ENCODE measurements at places on chromosomes 4 and X.

DNA sequence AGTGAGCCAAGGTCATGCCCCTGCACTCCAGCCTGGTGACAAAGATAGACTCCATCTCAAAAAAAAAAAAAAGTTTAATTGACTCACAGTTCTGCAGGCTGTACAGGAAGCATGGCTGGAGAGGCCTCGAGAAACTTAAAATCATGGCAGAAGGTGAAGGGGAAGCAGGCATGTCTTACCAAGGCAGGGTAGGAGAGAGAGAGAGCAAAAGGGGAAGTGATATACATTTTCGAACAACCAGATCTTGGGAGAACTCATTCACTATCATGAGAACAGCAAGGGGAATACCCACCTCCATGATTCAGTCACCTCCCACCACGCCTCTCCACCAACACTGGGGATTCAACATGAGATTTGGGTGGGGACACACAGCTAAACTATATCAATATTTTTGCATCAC lies 315.2 kb upstream of the HTR2C start:
- DNase-seq: no peak

DNA sequence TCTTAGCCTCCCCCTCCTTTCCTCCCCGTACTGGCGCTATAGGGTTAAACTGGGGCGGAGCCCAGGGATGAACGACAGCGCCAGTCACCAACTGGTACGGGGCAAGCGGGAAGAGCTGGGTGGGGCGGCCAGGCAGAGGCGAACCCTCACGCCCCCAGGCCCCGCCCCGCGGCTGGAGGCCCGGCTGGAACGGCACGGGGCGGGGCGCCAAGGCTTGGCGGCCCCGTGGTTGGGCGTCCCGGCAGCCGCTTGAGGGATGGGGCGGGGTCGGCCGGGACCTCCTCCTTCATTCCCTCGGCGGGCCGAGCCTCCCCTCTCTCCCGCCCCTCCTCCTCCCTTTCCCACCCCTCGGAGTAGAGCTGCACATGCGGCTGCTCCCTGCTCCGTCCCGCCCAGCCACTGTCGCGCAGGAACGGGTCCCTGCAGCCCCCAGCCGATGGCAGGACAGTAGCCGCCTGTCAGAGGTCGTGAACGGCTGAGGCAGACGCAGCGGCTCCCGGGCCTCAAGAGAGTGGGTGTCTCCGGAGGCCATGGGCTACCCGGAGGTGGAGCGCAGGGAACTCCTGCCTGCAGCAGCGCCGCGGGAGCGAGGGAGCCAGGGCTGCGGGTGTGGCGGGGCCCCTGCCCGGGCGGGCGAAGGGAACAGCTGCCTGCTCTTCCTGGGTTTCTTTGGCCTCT lies at the start of gene EDA:
TSS of gene EDA (plus strand) at position 335 of the 678 bp plus-strand sequence.
- peak; percentile 93 for DNase-seq

DNA sequence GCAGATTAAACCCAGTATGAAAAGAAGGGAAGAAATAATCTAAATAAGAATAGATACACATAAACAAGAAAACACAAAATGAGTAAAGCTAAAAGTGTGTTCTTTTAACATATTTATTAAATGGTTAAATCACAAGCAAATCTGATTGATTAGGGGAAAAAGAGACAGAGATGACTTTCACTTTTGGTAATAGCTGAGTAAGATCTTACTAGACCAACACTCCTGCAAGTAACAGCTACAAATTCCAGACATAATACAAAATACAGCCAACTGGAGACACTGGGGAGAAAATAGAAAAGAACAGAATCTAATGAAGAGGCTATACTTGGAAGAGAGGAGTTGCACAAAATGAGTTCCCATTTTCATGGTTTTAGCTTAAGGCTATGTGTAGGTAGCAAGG lies 33.5 kb downstream of the OR13H1 start:
- DNase-seq: no peak

DNA sequence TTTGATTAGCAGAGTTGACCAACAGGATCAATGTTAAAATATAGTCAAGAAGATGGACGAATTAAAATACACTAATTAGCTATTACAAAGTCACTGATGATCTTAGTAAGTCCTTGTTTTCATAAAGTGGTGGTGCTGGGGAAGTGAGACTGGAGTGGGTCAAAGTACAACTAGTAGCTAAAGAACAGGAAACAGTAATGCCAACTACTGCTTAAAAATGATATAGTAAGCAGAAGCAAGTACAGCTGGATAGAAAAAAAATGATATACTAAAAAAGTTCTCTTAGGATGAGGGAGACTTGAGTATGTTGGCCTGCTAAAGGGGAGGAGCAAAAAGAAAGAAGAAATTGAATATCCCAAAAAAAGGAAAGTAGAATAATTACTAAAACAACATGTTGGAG lies 580.8 kb upstream of the FTHL17 start:
- DNase-seq: no peak

DNA sequence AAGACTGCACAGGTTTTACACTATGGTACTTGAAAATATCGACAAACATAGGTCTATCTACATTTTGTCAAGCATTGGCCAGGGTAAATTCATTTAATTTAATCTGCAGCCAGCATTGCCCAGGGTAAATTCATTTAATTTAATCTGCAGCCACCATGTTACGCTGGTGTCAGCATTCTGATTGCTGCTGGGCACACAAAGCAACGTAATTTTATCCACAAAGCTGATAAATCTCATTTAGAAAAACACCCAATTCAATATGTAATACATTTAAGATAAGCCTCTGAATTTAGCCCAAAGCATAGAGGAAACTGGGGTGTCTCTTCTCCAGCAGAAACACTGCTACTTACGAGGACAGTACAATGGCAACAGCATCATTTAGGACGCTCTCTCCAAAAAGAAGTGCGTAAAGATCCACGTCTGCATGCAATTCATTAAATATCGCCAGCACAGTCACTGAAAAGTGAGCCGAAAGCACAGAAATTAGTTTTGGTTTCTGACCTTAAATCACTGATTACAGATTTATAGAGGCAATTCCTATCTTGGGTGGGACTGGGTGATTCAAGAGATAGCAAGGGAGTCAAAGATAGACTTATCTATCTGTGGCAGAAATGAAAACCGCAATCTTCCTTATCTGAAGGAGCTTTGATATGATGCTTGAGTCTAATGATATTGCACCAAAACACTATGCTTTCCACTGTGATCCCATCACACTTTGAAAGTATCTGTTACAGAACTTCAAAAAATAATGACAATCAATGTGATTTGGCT lies 88.8 kb downstream of the CHST7 start:
- no peak for DNase-seq

- DNase-seq: no peak
Observed at GRCh38 chr4:78703079-78703478, 73.1 kb upstream of the BMP2K start.

DNA sequence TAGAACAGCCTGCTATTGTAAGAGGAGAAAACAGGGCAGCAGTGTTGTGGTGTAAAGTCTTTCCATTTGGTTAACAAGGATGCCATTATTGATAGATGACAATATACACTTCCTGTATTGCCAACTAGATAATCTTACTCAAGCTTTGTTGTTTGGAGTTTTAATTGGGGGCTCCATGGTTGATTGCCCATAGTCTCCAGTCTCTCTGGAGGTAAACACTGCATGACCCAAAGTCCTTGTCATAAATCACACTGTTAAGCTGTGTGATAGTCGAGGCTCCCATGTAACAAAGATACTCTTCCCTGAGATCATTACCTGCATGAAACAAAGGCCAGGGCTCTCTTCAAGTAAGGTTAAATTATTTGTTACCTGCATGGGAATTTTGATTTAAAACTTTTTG lies 394.6 kb downstream of the C4orf33 start:
- no peak for DNase-seq

GRCh38 chr4:4805887-4806286 lies 53.6 kb upstream of the MSX1 start:
- DNase-seq: no peak
